ENCODE measurements at places on chromosomes 5 and 9.

DNA sequence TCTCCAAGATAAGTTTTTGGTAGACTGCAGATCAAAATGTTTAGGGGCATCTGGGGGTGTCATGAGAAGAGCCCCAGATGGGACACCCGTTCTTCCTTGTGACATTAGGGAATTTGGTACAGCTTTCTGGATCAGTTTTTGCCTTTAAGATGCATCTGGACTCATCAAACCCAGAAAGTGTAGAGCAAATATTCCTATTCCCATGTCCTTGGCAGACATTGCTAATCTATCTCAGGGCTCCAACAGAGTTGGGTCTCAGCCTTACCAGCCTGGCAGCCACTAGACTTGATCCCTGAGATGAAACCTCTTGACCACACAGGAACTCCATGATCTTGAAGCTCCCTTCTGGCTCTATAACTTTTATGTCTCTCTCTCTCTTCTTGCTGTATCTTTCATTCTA lies 35.6 kb downstream of the ERGIC1 start:
- DNase-seq, result no peak

- peak; percentile 50 for DNase-seq
Observed at GRCh38 chr5:42949348-42950115, 90.6 kb downstream of the ANXA2R start.

- DNase-seq, result no peak
Observed at GRCh38 chr9:25917731-25918362, 239.6 kb upstream of the TUSC1 start.

DNA sequence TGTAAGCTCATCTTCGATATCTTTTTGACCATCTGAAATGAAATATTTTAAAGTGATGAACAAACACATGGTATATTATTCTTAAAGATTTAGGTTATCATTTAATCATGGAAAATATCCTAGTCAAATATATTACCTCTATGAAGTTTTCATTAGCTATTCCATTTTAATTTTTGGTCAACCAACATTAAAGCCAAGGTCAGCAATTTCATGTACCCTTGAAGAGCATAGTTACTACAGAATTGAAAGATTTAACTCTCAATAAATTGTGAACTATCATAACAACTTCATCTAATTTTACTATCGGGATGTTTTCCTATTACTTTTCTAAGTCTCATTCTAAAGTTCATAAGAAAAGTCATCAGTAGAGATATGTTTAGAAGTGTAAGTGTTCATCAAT lies 492.6 kb downstream of the CTNND2 start:
- DNase-seq, result no peak

DNA sequence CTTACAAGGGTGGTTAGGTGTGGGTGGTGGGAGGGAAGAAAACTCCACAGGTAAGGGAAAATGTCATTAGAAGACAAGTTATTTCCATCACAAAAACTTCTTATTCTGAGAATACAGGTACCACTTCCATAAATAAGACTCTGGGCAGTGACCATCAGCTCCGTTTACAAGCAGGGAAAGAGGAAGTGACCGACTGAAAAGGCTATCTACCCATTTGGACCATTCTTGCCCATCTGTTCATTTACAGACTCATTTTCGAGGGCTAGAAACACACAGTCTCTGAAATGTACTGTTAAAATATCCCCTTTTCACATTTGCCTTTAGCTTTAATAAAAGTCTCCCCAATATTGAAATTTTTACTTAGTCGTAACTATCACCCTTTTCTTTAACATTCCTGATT lies 79.5 kb downstream of the TTC39B start:
- DNase-seq, result no peak

DNA sequence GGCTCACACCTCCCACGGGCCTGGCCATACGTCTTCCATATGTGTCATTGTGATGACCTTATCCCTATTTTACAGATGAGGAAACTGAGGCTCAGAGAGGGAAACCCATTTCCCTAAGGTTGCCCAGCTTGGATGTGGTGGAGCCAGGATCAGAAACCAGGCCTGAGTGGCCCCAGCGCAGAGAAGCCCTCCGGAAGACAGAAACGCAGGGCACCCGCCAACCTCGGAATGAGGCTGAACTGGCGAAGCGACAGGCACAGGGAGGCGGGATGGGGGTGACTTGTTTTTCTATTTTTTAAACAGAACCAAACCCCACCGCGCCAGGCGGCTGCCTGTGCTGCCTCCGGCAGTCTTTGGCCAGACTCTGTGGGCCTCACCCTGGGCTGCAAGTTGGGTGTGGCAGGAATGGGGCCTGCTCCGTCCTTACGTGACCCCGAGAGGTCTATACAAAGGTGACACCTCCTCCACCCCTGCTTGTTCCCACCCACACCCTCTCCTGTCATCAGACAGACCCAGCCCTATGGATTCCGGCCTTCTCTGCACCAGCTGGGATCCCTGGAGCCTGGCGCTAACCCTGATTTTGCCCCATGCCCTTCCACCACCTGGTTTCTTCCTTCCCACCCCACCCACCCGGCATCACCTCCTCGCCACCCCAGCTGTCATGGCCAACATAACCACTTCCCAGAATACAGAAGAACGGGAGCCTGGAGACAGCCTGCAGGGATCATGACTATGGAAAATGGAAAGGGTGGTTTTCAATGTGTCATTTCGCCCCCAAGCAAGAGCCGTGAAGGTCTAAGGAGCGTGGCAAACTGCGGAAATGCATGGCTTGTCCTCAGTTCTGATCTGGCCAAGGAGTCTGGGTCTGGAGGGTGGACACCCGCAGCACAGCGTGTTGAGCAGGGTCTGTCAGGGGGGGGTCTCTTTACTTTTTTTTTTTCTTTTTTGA lies 23.6 kb downstream of the PLPP7 start:
- DNase-seq, result no peak

DNA sequence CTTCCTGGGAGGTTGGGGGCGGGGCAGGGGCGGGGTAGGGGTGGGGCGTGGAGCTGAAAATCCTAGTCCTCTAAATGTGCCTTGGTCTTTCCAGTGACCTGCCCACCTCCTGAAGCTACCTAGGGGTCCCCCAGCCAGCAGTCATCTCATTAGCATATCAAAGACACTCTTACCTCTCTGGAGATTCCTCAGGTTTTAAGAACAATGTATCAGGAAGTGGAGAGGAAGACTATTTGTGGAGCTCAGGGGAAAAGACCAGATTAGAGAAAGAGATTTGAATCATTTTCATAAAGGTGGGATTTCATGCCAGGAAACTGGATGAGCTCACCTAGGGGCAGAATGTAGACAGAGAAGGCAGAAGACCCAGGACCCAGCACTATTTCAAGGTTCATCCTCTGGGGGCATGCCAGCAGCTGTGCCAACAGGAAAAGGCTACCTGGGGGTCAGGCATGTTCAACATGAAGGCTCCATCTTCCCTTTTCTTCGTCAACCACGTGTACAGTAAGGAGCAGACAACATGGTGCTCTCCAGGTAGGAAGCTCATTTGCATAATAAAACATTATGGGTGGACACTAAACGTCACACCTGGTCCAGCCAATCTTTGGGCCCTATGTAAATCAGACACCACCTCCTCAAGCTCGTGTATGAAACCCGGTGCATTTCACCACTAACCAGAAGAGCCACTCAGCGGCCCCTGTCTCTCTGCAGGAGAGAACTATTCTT lies 6.9 kb downstream of the GMCL2 start:
- DNase-seq, result no peak

GRCh38 chr5:65702036-65702435 lies 19.9 kb downstream of the SGTB start:
- no peak for DNase-seq

- no peak for DNase-seq
Observed at GRCh38 chr5:180102636-180103035, 31.1 kb upstream of the RNF130 start.

DNA sequence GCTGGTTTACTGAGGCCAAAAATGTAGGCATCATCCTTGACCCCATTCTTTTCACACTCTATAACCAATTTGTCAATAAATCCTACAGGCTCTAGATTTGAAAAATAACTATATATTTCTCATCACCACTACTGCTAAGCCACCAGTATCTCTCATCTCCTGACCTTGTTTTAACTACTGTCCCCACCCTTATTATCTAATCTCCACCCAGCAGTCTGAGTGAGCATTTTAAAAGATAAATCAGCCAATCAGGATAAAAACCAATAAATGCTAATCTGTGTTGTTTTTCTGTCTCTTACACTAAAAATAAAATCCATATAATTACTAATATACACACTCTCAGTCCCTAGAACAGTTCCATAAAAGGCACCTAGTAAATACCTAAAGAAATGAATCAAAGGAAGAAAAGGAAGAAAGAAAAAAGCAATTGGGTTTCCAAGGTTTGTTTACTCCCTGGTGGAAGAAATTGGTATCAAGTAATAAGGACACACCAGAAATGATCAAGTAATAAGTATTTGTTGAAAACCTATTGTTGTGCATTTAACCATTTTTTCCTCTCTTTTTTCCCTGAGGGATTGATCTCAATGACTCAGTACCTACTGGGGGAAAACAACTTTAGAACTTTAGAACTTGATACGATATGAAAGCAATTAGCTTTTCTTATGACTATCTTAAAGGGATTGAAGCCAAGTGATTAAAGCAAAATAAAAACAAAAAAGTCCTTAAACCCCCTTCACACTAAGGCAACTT lies 19.3 kb downstream of the MRPS27 start:
- DNase-seq, result no peak

DNA sequence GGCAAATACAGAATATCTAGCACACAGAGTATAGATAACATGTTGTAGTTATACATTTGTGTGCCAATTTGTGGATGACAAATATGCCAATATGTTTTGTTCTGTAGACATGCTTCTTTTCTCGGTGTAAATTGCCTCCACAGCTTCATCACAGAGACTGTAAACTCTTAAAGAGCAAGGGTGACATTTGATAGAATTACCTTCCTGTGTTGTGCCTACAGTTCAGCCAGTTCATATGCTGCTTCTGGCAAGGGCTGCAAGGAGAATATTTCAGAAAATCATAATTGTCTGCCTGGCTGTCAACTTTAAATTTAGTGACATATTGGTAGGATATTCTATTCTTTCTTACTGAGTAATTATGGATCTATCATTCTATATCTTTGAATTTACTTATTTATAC lies 155.1 kb downstream of the MAT2B start:
- DNase-seq, result no peak

DNA sequence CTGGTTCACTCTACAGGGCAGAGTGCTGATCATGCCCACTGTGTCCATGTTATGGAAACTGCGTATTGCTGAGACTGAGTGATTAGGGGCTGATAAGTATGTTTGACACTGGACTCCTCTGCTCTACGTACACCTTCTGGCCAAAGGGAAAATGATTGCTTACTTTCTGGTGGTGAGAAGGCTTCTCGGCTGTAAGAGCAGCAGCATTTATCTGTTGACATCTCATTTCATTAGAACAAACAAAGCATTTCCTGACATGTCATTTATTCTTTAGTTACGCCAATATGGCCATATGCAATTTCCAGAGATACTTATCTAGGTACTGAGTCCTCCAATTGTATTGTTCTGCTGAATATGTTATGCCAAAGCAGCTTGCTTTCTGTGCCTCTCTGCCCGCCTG lies 5.6 kb downstream of the FAXDC2 start:
- no peak for DNase-seq

DNA sequence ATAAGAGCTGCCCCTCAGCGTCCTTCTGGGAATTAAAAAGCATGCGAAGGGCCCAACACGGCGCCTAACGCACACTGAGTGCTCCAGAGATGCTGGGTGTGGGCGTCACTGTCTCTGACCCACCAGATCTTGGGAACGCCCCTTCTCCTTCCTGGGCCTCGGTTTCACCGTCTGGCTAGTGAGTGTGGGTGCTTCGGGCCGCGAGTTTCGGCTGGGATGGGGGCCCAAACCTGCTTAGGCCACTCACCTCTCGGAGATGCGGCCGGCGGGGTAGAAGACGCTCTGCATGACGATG lies 3.7 kb downstream of the PIP5KL1 start:
- peak; percentile 31 for DNase-seq

GRCh38 chr9:76926846-76927245 lies 20.9 kb upstream of the PRUNE2 start:
- no peak for DNase-seq

GRCh38 chr9:116944714-116945534 lies 257.8 kb downstream of the TRIM32 start:
- no peak for DNase-seq

DNA sequence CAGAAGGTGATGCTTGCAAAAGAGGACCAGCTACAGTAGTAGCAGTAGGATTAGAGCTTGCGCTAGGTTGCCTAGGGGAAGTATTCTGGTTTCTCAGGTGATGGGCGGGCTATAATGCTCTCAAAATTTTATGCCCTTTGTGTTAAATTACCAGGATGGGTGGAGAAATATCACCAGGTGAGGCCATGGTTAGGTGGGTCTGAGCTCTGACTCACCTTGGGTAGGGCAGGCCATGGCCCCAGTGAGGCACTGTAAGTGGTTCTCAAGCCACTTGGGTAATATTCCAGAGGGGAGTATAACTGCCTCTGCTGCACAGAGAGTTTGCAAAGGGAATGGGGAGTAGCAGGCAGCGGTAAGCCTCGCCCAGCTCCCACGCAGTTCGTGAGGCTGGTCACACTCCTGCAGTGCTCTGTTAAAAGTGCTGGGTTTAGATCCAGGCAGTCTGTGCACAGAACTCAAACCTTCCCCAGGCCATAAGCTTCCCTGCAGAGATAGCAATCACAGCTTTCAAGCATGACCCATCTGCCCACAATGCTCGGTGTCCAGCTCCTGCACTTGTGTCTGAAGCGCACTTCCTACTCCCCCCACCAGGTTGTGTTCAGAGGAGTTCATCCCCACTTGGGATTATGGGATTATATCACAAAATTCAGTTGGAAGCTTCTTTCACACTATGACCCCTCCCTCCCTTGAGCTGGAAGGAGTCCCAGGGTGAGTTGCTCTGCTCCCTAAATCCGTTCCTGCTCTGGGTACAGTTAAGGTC lies 575.0 kb downstream of the CHSY3 start:
- DNase-seq, result no peak

GRCh38 chr9:107375001-107375400 lies 91.9 kb downstream of the RAD23B start:
- no peak for DNase-seq

DNA sequence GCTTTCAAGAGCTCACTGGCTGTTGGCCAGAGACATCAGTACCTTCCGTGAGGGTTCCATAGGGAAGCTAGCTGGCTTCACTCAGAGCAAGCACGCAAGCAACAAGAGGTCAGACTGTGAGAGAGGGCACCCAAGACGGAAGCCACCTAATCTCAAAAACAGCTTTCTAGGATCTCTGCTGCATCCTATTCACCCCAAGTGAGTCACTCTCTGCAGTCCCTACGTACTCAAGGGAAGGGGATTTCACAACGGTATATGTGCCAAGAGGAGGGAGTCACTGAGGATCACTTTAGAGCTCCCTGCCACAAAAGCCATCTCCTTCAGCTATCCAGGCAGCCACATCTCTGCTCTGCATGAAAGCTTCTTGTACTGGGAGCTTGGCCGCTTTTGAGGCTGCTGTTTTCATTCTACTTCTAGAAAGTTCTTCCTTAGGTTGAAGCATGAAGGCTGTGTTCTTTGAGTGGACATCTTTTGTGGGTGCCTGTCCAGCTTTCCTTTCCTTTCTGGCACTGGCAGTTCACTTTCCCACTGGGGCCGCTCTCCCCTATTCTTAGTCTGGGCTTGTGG lies 249.5 kb downstream of the MAN2A1 start:
- DNase-seq, result no peak

DNA sequence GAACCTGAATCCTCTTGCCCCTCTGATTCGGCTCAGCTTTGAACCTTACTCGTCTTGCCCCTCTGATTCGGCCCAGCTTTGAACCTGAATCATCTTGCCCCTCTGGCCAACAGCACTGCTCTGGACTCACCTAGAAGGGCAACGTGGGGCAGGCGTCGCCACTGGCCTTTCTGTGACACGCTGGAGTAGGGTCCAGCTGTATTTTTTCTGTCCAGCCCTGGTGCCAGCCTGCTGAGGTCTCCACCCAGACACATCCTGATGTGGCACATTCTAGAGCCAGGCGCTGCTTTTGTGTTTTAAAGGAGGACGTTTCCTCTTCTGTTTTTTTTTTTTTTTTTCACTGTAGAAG lies 15.2 kb upstream of the CPEB4 start:
- no peak for DNase-seq
